Effector memory CD4-positive, alpha-beta T cell (primary cell): ENCODE measurements at places on chromosomes 5 and 9.

GRCh38 chr5:14676320-14676719 is 11.8 kb downstream of the OTULIN start:
- DNase-seq = no peak

DNA sequence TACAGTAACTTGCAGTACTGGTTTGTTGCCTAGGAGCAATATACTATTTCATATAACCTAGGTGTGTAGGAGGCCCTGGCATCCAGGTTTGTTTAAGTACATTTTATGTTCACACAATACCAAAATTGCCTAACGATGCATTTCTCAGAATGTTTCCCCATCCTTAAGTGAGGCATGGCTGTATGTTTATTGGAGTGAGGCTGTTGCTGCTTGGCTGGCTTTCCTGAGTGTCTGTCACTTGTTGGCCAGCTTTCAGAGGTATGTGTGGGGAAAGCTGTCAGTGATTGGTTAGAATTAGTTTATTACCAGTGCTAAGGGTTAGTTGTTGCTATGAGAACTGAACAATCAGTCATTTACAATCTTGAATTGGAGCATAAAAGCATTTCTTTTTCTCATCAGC is 154.1 kb upstream of the CDH12 start:
- no peak for DNase-seq

DNA sequence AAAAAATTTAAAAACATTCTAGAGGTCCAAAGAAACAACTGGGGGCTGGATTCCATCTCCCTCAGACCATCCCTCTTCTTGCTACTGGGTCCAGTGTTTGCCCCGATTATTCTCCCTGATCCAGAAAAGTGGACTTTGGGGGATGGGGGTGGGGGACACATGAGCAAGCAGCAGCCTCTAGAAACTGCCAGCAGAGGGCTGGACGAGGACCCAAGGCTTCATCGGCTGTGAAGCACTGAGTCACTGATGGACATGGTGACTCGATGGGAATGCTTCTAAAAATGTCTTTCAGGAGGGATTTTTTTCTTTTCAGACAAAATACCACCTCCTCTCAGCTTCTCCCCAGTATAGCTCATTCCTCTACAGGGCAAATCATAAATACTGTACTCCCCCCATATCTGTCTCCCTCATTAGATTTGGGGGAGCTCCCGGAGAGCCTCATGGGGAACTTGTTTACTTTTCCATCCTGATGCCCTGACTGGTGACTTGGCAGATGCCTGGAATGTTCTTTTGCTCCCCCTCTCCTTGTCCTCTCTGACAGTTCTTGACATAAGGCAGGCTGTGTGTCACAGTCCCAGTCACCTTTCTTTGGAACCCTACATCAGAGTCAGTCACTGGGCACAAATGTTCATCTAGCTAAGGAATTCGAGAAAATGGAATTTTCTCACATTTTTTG is 67.2 kb upstream of the STC2 start:
- DNase-seq = no peak

- no peak for DNase-seq
Measured at GRCh38 chr5:175123542-175123941, 320.4 kb downstream of the DRD1 start.

DNA sequence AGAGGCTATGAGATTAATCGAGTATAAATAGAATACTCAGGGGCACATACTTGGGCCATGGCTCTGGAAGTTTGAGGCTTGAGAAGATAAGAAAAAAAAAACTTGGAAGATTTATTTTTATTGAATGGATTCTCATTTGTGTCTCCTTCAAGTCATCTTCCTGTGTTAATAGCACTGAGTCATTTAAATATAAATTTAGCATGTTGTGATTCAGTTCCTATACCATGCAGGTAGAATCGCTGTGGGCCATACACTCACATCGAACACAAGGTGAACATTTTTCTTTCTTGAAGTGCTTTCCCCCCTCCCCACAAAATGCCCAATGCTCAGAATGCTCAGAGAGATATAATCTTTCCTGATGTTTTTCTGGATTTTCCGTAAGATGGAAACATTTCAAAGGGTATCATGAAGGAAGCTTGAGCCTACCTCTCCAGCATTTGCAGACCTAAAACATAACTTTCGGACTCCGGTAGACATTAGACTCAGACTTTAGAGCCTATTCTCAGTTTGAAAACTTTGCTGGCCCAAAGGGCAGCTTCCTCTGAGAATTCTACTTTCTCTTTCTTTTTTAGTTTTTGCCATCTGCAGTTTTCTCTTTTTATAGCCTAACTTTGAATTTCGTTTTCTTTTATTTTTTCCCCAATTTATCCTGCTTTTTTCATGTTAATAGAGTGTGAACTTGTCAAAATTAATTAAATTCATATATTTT is 737.6 kb upstream of the NUDT12 start:
- DNase-seq = no peak

DNA sequence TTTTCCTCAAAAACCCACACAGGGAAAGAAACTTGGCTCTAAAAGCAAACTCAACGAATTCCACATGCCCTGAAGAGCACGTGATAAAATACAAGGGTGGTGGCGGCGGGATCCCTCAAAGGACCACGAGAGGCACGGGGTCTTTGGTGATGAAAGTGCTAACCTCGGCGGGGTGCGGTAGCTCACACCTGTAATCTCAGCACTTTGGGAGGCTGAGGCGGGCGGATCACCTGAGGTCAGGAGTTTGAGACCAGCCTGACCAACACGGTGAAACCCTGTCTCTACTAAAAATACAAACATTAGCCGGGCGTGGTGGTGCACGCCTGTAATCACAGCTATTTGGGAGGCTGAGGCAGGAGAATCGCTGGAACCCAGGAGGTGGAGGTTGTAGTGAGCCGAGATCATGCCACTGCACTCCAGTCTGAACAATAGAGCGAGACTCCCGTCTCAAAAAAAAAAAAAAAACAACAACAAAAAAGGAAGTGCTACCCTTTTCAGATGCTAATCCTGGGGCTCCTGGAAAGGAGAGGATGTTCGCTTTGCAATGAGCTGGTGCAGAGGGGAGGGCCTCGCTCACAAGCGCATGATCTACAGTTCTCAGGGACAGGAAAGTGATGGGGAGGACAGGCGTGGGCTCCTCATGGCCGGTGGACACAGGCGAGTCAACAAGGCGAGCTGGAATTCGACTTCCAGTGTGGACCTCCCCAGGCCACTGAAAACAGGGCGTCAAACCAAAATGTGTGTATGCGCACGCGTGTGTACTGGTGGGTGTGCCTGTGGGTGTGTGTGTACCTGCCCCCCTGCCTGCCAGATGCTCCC is 54.1 kb downstream of the USP20 start:
- DNase-seq = peak; percentile 31

DNA sequence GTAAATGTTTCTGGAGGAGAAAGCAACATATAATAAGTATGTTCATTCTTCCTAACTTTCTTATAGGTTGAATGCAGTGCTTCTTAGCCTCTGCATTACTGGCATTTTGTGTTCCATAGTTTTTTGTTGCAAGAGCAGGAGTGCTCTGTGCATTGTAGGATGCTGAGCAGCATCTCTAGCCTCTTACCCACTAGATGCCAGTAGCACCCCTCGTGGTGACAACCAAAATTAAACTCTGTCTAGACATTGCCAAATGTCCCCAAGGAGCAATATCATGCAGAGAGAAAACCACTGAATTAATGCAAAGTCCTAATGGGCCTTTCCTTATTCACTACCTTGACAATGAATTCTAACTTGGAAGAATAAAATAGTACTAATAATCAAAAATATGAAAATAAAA is 147.0 kb downstream of the GLIS3 start:
- no peak for DNase-seq

DNA sequence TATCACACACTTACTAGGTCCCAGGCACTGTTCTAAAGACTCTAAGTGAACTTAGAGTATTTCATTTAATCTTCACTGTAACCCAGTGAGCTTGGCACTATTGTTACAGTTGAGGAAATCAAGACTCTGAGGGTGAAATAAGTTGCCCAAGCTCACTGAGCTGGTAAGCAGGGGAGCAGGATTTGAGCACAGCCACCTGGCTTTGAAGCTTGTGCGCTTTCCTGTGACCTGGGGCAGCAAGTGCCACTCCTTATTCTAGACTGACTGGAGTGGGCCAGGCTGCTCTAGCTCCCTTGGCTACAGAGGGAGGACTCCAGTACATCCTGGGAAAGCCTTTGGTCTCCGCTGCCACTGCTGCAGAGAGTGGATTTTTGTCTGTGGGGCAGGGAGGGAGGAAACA is 50.0 kb downstream of the RGS3 start:
- no peak for DNase-seq

GRCh38 chr5:72515211-72515610 is 8.0 kb upstream of the ZNF366 start:
- no peak for DNase-seq

GRCh38 chr5:171483551-171484135 is 64.2 kb downstream of the FGF18 start:
- DNase-seq = no peak

DNA sequence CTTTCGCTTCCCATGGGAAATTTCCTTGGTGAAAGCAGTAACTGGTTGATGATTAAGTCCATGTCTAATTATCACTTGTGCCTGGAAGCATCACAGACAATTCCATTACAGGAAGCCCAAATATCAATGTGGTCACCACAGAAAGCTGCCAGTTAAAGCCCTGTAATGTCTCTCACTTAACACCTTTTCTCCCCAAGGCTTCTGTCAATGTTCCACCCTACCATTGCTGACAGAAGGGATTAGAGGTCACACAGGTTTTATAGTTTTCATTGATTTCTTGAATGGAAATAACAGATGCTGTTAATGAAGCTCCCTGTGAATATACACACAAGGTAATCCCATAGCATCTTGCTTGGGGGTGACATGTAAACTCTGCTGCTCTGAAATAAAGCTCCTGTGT is 279.2 kb downstream of the COX7C start:
- DNase-seq = no peak

DNA sequence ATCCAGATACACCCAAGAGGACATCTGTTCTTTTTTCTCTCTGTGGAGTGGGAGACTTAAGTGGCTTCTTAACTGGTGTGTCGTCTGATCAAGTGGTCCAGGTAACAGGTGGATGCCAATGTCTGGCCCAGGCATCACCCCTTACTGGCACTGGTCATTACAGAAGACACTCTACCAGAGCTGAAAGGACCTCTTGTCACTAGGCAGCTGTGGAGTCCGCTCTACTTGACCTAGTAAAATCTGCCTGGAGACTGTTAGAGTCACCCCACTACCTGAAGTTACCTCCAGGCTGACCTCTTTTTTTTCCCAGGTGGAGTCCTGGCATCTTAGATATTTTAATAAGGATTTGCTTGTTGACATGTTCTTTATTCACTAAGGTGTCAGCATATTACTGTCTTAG is 22.5 kb downstream of the FXN start:
- DNase-seq = no peak
